ENCODE measurements at places on chromosomes 7 and 10.

DNA sequence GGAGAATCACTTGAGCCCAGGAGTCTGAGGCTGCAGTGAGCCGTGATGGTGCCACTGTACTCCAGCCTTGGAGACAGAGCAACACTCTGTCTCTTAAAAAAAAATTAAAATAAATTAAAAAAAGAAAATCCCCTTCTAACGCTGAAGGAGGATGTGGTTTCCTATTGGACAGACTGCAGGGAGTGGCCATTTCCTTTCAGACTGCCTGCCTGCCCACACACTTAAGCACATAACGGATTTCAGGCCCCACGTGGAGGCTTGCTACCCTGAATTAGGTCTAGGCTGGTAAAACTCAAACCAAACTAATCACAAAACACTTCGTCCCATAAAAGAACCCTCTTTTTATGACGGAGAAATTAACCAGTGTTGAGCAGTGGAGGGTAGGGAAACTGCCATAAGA lies 34.0 kb downstream of the GATA3 start:
- DNase-seq: peak; percentile 47

GRCh38 chr10:5529702-5530411 lies 5.1 kb downstream of the CALML3 start:
- DNase-seq: no peak

DNA sequence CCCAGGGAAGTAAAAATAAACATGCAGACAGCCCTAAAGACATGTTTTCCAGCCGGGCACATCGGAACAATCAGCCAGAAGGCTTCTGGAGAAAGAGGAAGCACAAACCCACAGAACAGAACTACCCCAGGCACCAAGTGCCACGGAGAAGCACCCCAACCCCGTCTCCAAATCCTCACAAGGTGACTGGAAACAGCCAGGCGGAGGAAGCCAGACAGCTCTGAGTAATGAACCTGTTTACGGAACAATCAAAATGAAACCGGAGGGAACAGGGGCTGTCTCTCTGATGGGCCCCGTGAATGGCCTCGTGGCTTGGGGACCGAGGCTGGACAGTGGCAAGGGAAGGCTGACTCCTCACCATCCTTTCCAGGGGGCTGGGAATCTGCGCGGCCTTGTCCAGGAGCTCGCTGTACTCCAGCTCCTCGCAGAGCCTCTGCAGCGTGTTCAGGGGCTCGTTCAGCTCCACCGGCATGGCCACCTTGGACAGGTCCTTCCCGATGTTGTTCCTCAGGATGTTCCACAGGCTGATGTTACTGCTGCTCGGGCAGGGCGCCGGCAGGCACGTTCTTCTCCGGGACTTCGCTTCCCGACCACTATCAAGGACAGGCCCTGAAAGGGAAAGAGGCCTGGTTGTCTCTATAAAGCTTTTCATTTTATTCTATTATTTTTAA lies 77.0 kb upstream of the GSDME start:
- peak; percentile 79 for DNase-seq

DNA sequence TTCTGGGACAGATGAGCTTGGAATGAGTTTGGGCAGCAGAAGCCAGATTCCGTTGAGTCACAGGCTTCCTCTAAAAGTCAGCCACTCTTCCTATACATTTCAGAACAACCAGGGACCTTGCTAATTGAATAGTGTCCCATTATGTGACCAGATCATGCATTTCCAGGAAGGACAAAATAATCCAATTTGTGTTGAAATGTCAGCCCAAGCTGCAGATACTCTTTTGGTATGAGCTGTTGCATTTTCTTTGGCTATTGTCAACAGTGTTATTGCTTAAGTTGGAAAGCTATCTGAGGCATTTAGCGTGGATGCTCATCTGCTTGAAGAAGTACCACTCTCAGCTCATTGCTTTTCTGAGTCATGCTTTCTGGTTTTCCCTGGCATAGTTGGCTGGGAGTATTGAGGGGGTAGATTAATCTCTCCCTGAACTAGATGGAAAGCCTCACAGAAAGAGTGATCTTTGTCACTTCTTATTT lies 223.7 kb upstream of the HABP2 start:
- no peak for DNase-seq

DNA sequence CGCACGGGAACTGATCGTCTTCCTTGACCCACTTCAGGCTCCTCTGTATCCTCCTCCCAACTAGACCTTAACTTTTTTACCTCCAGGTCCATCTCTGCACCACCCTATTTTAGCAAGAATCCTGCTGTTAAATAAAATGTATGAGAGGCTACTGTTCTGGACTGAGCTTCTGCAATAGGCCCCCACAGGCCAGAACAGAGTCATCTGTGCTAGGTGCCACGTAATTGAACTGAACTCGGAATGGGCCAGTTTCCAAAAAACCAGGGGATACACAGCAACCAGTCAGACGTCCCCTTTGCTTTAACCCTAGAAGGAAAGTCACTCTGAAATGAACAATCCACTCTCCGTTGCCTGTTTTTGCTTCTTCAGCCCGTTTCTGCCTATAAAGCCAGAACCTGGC lies 71.3 kb downstream of the CHST15 start:
- DNase-seq: no peak

DNA sequence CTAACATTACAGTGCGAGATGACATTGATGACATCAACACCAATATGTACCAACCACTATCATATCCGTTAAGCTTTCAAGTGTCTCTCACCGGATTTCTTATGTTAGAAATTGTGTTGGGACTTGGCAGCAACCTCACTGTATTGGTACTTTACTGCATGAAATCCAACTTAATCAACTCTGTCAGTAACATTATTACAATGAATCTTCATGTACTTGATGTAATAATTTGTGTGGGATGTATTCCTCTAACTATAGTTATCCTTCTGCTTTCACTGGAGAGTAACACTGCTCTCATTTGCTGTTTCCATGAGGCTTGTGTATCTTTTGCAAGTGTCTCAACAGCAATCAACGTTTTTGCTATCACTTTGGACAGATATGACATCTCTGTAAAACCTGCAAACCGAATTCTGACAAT lies 4.3 kb downstream of the GPR22 start:
- DNase-seq: peak; percentile 2

DNA sequence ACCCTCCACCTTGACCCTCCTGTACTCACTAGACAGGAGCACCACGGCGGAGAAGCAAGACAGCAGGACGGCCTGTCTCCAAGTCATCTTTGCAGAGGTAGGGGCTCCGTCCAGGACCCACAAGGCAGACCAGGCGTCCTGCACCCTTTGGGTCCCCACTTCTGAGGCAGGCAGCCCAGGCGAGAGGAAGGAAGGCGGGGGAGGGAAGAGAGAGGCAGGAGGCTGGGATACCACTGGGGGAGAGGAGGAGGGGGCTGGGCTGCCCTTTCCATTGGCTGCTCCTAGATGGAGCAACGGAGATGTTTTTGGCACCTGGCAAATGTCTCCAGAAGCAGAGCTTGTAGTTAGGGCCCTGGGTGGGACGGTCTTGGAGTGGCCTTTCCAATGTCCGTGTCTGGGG lies at the start of gene UCMA:
TSS of gene UCMA (minus strand) at position 203 of the 400 bp plus-strand sequence. CDS start at position 87, 116 bp downstream.
- no peak for DNase-seq

DNA sequence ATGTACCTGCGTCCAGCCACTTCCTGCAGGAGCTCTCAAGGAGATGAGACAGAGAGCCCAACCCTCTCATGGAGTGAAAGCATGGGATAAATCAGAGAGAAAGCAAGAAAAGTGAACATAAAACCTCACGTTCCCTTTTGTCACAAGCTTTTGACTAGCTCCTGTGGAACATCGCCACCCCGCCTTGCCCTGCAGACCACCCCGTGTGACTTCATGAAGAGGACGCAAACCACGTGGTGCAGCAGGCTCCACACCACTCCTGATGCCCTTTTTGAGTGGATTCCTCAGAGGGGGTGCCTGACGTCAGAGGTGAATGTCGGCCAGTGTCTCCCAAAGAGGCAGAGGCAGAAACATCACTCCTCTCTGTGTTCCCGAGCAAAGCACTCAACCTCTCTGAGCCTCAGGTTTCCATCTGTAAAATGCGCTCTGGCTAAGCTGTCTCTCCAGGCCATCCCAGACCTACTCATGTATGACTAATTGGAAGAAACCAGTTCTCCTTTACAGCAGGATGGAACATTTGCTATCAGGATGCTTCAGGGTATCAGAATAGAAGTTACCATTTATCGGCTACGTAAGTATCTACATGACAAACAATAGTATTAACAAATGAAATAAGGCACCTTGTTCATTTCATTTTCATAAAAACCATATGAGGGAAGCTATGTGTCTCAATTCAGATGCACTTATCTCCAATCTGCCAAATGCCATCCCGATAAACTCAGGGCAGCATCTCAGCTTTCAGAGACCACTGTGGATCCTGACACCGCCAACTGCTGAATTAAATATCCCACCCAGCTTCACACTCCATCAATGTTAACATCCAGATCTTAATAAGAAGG lies 5.3 kb downstream of the ZNF488 start:
- DNase-seq: no peak

DNA sequence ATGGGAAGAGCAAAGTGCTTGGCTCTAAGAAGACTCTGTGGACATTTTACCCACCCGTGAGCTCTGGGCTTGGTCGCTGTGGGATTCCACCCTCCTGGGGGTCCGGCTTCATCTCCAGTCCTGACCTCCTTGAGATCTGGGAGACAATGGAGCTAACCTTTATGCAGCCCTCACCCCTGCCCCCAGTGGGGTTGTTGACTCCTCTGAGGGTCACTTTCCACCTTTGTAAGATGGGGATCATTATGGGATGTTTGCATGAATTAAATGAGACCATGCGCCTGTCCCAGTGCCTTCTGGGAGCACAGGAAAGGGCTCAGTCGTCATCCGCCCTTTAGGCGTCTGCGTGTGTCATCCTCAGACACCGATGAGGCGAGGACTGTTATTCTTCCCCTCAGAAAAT lies 237.2 kb downstream of the SKAP2 start:
- DNase-seq: no peak

DNA sequence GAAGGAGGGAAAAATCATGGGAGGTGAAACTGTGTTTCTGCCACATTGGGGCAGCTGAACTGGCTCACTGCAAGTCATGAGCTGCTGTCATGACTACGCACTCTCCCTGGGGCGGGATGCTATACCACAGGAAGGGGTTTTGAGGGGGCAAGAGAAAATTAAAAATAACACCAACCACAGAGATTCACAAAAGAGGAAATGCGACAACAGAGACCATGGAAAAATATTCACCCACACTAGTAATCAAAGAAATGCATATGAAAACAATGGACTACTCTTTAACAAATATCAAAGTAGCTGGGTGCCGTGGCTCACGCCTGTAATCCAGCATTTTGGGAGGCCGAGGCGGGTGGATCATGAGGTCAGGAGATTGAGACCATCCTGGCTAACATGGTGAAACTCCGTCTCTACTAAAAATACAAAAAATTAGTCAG lies 65.2 kb upstream of the TM9SF3 start:
- peak; percentile 86 for DNase-seq

- DNase-seq: peak; percentile 98
Observed at GRCh38 chr7:36115448-36116321, 37.4 kb upstream of the EEPD1 start.

DNA sequence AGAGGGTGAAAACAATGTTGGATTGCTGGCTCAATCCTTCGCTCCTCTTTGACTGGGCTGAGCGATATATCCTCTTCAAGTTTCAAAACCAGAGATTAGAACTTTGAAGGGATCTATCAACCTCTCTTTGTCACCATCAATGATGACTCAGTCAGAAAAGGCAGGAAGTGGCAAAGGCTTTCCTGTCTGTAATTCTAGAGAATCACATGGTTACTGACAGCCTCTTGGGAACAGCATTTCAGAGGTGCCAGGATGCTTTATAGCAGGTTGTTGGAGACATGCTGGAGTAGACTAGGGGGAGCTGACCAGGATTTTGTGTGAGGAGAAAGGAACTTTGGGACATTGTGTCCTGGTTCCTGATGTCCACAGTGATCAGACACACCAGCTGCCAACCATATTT lies 81.3 kb downstream of the PRKCQ start:
- peak; percentile 66 for DNase-seq

GRCh38 chr7:20197125-20197748 lies 19.9 kb downstream of the MACC1 start:
- no peak for DNase-seq

DNA sequence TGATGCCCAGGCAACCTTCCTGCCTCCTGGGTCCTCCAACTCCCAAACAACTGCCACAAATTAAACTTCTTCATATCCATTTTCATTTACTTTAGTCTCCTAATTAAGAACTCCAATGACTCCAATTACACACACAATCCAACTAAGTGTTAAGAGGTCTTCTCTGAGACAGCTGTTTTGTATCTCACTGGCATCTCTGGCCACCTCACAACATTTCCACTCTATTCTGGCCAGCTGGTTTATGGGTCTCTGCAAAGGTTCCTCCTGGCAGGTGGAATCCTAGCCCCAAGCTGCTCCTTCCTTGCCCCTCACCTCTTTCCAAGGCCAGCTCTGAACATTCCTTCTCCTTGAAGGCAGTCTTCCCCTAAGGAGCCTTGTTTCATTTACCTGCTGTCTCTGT lies 123.1 kb upstream of the HPS1 start:
- DNase-seq: no peak

GRCh38 chr10:70809011-70809611 lies 6.6 kb upstream of the SGPL1 start:
- DNase-seq: no peak

GRCh38 chr10:132897516-132898381 lies 44.6 kb downstream of the CFAP46 start:
- DNase-seq: no peak

DNA sequence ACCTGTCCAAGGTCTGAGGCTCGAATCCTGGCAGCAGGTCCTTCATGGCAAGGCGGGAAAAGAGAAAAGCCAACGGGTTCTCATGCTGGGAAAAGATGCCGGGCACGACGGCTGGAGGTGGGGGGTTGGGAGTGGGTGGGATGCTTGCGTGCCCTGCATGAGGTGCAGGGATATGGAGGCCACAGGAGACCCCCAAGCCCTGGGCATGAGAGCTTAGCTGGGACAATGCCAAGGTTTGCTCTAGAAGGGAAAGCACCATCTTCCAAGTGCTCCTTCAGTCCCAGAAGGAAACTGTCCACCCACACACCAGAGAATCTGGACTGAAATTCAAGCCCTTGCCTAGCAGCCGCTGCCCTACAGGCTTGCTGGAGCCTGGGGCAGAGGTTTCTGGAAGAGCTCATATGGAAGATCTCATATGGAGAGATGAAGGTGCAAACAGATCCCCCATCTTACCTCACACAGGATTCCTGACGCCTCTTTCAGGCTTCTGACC lies 64.3 kb downstream of the ZRANB1 start:
- DNase-seq: no peak

- no peak for DNase-seq
Observed at GRCh38 chr10:23927576-23928325, 281.2 kb upstream of the KIAA1217 start.

DNA sequence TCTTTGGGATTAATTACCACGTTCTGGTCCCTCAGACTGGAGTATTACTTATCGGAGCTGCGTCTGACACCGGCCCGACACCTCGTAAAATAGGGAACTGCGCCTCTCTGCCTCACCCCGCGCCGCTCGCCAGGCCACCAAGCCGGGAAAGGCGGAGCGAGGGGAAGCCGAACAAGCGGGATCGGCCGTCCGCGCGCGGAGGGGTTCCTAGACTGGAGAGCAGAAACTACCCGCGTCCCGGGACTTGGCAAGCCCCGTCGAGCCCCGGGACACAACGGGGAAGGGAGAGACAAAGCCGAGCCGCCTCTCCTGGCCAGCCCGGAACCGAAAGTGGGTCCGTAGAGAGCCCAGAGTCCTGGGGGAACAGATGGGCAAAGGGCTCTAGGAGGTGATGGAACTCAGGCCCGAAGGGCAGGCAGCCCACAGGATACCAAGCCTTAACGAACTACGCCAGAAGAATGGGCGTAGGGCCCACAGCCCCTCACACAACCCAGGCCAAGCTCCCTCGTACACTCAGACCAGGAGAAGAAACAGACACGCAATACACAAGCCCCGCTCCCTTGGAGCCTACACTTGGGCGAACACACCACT lies 6.5 kb downstream of the LBX1 start:
- DNase-seq: peak; percentile 37

Measured in inflammatory macrophage treated with lipopolysaccharide for 4 hours (primary cell).